NCI-H1436 (cell line): ENCODE measurements at places on chromosomes 16 and 17.

DNA sequence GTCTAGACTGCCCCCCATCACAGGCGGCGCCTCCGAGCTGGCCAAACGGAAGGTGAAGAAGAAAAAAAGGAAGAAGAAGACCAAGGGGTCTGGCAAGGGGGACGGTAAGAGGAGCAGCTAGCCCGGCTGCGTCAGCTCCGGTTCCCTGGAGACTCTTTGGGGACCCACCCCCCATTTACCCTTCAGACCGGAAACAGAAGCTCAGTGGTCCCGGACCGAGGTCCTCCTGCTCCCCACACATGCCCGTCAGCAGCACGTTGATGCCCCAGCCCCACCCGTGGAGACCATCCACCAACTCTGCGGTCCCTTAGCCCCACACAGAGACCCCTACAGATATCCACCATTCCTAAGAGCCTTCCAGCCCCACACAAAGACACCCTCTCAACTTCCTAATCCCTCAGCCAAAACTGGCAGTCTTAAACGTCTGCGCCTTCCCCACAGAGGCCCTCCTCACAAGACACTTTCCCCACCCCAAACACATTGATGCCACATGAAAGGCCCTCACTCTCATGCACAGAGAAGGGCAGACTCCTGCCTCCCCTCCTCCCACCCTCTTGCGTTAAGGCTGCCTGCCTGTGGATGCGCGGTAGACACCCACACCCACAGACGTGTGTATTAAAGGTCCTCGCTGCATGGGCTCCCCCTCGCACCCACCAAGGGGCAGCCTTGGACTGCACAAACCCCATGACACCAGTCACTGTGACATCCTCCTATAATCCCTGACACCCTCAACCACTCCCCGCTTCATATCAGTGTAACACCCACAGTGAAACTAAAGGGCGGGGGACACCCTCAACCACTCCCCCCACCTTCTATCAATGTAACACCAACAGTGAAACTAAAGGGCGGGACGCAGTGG lies 58.2 kb upstream of the RPH3AL start:
- peak; percentile 21 for DNase-seq

GRCh38 chr17:58156839-58157803 lies 8.9 kb downstream of the OR4D1 start:
- peak; percentile 25 for DNase-seq

DNA sequence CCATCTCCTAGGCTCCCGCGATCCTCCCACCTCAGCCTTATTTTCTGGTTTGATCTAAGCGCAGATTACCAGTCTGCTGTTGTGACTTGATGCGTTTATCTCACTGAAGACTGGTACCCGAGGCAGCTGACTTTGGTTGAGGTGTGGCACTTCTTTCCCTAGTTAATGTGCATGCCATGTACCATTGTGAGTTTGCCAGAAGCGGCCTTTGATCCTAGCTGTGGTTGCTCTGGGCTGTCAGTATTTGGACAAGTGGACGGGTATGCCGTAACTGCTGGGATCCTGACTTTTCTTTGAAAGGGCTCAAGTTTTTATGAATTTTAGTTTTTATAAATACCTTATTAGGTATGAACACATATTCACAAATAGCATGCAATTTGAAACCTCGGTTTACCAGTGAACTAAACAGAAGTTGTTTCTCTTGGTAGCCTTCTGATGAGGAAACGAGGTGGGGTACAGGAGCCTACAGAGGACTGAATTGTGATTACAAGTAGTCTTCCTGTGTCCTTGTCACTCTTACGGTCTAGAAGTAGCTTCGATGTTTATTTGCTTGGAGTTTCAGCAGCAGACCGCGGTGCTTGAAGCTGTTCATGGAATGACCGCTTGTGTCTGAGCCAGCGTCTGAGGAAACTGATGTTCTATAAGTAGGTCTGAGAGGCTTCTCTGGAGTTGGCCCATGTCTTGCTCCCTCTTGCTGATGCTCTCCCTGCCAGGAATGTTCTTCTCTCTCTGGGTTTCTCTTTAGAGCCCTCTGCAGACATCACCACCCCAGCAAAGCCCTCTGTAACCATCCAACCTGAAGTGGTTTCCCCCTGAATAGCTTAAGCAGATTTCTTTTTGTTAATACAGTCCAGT lies 40.0 kb downstream of the SEC14L1 start:
- DNase-seq: no peak

DNA sequence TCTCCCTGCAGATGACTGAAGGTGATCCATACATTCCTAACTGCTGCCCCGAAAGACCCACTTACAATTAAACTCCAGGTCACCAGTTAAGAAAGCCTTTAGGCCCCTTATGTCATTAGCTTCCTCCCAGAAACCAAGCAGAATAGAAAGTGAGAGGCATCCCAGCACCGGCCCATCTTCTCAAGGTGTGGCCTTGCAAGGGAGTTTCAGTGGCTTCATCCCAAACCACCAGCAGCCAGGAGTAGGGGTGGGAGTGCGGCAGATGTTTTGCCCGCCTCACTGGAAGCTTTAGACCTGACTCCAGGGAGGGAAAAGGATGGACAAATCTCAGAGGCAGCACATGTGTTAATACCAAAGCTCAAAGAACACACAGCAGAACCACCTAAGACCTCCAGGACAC lies 5.1 kb downstream of the ZFHX3 start:
- no peak for DNase-seq

DNA sequence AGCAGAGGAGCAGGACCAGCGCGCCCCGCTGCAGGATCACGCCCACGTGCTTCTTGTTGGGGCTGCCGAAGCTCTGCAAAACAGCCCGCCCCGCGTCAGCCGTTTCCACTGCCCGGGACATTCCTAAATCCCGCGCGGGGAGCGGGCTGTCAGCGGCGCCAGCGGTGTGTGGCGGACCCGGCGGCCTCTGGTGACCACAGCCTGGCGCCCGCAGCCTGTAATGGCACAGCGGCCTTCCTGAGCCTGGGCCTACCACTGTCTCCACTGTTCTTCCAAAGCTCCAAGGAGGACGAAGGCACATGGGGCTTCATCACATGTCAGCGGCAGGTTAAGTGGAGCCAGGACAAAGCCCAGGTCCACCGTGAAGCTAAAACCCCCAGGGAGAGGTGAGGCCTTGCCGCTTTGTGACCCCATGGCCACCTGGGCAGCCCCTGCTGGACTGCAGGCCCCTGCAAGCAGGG lies 2.5 kb downstream of the SLC47A2 start:
- no peak for DNase-seq

- no peak for DNase-seq
Measured at GRCh38 chr16:54270711-54271110, 15.9 kb downstream of the IRX3 start.

DNA sequence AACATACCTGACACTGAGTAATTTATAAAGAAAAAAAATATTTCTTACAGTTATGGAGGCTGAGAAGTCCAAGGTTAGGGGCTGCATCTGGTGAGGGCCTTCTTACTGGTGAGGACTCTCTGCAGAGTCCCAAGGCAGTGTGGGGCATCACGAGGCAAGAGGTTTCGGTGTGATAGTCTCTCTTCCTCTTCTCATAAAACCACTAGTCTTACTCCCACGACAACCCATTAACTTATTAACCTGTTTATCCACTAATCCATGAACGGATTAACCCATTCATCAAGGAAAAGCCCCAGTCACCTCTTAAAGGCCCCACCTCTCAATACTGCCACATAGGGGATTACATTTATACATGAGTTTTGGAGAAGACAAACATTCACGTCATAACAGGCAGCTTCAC lies 20.1 kb downstream of the CIITA start:
- no peak for DNase-seq

DNA sequence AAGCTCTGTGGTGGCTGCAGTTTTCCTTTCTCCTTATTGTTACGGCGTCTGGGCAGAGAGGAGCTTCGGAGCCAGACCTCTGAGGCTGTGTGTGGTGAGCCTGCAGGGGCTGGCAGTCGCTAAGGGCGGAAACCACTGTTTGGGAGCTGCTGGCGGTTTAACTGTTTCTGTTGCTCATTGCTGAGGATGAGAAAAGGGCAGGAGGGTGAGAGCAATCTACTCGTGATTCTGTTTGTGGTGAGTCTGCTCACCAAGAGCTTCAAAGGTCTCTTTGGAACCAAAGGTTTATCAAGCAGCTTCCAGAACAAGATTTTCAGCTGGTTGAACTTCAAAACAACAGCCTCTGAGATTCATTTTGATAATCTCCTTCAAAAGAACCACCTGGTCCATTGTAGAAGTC lies 143.9 kb downstream of the ANKFN1 start:
- DNase-seq: no peak

- peak; percentile 81 for DNase-seq
Measured at GRCh38 chr17:72985882-72986720, 106.4 kb downstream of the SLC39A11 start.

GRCh38 chr17:73199751-73200317 lies 7.0 kb downstream of the COG1 start:
- no peak for DNase-seq

DNA sequence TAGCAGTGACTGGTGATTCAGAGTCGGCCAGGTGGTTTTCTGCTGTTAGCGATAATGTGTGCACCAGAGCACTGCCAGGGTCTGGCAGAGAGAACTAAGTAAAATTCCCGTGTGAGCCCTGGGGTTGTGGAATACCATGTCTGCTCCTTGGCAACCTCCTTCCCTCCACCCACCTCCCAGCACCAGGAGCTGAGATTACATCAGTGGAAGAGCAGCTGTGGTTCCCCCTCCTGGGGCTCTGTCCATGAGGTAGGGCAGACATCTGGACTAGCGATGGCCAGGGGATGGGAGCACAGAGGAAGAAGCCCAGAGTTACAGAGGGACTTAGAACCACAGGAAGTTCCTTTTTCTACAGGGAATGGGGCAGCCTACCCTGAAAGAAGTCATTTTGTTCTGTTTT lies 15.8 kb downstream of the CLEC10A start:
- DNase-seq: no peak
